ENCODE measurements at places on chromosomes 2 and 18.
A peak's percentile ranks its signal among the peaks of the same experiment; 100 is the strongest.

GRCh38 chr2:97995026-97995733, 568 bp downstream of the TMEM131 start:
- no peak for DNase-seq

- no peak for DNase-seq
Measured at GRCh38 chr2:36069074-36069473, 286.5 kb upstream of the CRIM1 start.

DNA sequence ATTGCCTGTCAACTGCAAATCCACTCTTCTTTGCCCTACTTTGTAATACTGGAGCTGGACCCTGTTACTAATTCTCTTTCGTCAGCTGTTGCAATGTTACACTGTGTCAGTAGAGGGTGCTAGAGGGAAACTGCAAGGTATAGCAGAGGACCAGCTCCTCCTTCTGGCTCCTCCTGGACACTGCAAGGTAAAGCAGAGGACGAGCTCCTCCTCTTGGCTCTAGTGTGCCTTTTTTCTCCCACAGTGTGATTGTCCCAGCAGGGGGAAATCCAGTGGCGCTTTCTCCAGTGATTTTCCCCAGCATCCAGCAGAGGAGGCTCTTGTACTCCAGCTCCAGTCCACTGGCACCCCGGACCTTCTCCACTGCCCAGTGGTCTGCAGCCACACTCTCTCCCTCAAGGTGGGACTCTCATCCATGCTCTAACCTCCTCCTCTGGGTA, 95.6 kb downstream of the CAPN13 start:
- peak; percentile 49 for DNase-seq

DNA sequence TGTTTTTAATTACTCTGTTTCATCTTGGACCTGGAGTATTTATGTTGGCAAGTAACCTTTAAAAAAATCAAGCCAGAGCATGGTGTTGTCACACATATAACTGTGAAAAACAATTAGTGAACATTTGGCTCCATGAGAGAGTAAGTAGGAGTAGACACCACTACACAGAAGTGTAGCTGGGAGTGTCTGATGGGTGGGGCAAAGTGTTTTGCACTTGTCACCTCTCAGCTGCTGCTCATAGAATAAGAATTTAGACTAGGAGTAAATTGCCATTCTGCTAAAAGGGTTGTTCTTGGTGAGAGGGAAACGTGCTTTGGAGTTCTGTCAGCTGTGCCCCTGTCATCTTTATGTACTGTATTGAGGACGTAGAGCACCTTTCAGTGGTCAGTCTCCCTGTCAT, 114.5 kb downstream of the TTC27 start:
- no peak for DNase-seq

GRCh38 chr2:233473386-233473791, 93.2 kb downstream of the USP40 start:
- no peak for DNase-seq
